CD4-positive, alpha-beta T cell treated with Interleukin-4 for 4 hours (primary cell): ENCODE measurements at places on chromosomes 2 and 18.

DNA sequence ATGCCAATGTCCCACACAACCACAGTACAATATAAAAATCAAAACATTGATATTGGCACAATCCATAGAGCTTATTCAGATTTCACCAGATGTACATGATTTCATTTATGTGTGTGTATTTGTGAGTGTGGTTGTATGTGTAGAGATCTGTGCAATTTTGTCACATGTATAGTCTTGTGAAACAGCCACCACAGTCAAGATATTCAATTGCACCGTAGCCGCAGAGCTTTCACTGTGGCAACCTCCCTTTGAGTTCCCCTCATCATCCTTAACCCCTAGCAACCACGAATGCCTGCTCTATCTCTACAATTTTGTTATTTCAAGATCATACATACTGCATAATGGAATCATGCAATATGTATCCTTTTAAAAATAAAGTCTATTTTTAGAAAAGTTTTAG lies 391.3 kb downstream of the SETBP1 start:
- no peak for DNase-seq

- DNase-seq: peak; percentile 47
Measured at GRCh38 chr2:222561817-222562645, 93.9 kb downstream of the FARSB start.

GRCh38 chr2:180901331-180901730 lies 79.1 kb upstream of the UBE2E3 start:
- DNase-seq: no peak

- no peak for DNase-seq
Measured at GRCh38 chr2:85769236-85769982, 15.6 kb downstream of the ATOH8 start.

- DNase-seq: no peak
Measured at GRCh38 chr2:110773401-110773921, 41.1 kb downstream of the ACOXL start.

- DNase-seq: no peak
Measured at GRCh38 chr18:906416-907114, 1.9 kb downstream of the ADCYAP1 start.

DNA sequence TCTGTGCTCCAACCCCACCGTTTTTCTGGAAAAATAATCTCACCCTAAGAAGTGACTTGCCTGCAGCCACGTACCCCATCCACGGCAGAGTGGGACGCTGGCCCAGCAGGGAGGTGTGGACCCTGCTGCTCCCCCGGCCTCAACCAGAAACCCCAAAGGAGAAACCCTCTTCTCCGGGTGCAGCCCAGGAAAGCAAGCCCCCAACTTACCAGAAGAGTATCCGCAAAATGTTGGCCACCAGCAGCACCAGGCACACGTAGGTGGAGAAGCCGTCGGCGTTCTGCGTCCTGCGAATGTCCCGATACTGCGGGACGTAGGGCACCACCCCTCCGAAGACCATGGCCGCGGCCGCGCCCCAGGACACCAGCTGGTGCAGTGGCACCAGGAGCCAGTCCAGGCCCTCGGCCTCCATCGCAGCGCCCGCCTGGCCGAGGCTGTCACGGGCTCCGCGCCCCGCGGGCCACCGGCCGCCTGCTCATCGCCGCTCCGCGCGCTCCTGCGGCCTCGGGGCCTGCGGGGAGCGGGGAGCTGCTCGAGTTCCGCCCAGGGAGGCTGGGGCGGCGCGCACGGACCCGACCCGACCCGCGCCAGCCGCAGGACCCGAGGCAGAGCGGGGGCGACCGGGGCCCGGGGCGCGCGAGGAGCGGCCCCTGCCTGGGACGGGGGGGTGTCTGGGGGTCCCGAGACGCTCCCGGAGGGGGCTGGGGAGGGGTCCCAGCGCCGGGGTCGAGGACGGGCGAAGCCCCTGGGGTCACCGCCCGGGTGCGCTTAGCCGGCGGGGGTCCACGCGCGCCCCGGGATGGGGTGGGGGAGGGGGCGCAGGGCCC lies 725 bp downstream of the SLC66A2 start:
- no peak for DNase-seq

DNA sequence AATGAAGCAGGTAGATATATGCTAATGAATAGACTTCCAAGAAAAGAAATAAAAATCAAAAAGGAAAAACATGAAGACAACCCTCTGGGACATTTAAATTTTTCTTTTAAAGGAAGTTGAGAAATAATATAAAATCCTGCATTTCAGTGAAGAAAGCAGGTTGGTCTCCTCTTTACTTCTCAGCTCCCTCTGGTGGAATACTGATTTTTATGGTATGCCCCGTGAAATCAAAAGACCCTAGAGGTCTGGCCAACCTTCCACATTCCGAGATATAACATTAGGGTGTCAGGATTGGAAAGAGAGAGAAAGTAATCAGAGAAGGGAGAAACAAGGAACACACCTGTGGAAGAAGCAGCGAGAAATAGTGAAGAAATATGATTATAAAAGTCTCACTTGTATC lies 72.7 kb downstream of the DNER start:
- no peak for DNase-seq

DNA sequence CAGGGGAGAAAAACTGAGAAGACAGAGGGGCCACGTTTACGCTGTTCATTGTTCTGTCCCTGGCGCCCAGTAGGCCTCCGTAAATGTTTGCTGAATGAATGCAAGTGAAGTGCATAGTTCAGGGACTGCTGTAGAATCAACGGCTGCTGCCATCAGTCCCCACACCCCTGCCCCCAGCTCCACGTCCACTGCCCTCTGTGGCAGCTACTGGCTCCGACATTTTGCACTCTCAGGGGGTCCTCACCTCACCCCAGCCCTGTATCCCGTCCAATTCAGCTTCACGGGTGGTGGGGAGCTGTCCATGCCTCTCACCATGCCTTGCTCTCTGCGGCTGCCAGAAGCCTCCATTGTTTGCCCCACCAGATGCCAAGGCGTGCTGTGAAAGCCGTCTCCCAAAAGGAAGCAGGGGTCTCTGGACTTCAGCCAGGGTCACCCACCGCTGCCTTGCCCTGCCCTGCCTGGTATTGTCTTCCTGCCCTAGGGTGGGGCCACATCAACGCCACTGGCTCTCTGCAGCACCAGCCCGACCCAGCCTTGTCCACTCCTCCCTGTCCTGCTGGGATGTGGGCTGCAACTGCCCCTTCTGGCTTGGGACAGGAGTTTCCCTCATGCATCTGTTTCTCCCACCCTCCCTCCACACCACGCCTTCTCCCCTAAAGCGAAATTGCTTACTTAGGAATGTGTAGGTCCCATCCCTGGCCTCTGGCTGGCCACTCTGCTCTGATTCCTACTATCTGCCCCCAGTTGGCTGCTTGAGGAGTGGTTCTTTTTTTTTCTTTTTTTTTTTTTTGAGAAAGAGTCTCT lies 86.0 kb downstream of the RHOB start:
- DNase-seq: no peak

GRCh38 chr2:152573168-152573567 lies 144.1 kb downstream of the PRPF40A start:
- DNase-seq: no peak

- no peak for DNase-seq
Measured at GRCh38 chr2:139613264-139613663, 833.1 kb upstream of the NXPH2 start.

- no peak for DNase-seq
Measured at GRCh38 chr2:145199042-145199441, 679.1 kb upstream of the ZEB2 start.

- DNase-seq: peak; percentile 59
Measured at GRCh38 chr2:73290049-73290839, 3.1 kb downstream of the EGR4 start.

DNA sequence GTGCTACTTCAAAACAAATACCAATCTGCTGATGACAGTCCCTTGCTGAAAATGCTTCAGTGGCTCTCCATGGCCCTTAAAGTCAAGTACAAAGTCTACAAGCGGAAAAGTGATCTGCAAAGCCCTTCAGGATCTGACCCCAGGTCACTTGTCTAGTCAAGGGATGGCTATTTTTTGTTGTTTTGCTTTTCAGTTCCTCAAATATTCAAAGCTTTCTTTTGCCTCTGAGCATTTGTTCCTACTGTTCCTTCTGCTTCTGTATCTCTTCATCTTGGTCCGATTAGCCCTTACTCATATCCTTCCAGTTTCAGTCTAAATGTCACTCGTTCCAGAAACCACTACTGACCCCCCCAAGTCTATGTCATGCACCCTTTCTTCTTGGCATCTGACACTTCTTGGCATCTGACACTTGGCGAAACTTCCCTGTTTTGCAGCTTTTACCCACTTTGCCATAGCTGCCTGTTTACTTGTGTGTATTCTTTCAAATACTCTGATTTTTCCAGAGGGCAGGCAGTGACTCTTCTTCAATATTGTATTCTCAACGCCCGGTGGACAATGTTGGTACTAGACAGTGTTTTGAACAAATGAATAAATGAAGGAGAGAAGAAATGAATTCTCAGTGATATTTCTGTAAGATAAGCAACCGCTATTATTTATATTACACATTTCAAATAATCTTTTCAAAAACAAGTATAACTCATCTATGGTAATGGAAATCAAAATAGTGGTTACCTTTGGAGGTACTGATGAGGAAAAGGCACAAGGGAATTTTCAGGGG lies 175.9 kb upstream of the FN1 start:
- DNase-seq: no peak

DNA sequence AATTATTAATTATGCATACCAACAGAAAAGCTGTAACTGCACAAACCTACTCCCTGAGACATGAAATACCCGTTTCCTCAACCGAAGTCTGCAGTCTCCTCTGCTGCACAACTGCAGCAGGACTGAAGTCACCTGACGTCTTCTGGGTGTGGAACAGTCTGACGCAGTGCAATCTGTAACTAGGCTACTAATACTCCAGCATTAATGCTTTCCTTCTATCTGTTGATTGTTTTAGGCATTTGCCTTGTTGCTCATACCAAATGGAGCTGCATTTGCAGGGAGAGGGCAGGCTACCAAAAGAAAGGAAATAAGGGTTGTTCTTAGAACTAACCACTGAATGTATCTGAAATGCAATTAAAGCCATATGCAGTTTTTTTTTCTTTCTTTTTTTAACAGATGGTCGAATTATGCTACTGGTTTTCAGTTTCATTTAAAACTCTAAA lies 40.1 kb downstream of the RTN4 start:
- DNase-seq: peak; percentile 60

- no peak for DNase-seq
Measured at GRCh38 chr2:27003857-27004256, 28.9 kb upstream of the TMEM214 start.

- DNase-seq: no peak
Measured at GRCh38 chr2:1367601-1368000, 45.7 kb upstream of the TPO start.

DNA sequence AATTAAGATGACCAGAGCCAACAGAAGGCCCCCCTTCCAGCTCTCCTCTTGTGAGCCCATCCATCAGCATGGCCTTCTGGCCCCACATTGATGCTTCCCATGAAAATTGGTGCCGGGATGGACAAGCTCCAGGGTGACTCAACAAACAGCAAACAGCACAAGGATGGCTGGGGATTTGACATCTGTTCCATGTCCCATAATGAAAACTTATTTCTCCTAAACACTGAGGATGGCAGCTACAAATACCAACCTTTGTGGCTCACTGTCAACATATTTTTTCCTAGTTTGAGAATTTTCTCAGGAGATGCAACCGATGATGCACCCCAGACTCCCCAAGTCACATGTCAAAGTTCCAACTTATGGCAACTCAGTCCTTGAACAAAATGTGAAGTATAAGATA lies 169.6 kb upstream of the SIX2 start:
- DNase-seq: no peak
